ENCODE measurements at places on chromosomes 11 and 22.

GRCh38 chr11:63877658-63878241 is 38.8 kb downstream of the MARK2 start:
- no peak for DNase-seq

- no peak for DNase-seq
Measured at GRCh38 chr11:14619603-14620531, 23.7 kb upstream of the PDE3B start.

DNA sequence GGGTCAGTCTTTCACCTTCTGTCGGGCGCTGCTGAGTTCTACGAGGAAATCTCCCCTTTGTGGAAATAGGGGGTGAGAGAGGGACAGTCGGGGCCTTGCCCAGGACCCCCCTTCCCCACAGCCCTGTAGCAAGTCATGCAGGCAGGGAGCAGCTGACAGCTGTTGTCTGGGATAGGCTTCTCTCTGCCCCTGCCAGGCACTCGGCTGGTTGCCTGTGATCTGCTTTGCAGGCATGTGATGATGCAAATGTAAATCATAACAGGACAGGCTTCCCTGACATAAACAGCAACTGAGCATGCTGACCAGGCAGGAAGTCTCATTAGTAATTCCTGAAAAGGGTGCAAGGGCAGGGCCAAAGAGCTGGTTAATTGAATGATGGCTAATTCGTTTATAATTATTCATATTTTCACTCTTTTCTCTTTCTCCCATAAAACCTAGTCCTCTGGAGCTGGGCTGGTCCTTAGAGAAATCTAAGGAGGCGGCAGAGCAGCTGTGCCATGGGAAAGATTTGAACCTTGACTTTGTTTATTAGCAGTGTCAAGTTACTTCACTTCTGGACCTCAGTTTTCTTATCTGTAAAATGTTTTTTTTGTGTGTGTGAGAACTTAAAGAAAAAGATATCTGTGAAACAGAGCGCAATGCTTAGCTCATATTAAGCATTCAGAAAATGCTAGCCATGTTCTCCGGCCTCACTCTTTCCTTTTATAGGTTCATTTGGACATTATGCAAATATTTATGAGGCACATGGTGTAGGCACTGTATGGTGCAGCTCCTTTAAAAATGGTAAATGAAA is 129.7 kb downstream of the LDLRAD3 start:
- peak; percentile 93 for DNase-seq

- no peak for DNase-seq
Measured at GRCh38 chr11:44456544-44457300, 108.7 kb upstream of the CD82 start.

DNA sequence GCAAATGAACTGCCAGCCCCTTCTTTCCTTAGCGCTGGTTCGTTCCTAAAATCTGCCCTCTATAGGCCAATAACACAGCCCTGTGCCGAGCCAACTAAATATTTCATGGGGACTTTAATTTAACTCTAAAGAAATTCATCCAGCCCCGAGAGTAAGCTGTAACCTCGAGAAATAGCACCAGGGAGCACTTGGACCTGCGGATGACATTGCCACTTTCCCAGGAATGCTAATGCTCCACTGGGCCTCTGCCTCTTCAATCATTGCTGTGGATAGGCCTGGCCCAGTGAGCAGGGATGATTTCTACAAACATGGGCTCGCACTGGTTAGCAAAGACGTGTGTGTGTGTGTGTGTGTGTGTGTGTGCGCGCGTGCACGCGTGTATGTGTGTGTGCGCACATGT is 95.3 kb upstream of the TBCEL start:
- no peak for DNase-seq

DNA sequence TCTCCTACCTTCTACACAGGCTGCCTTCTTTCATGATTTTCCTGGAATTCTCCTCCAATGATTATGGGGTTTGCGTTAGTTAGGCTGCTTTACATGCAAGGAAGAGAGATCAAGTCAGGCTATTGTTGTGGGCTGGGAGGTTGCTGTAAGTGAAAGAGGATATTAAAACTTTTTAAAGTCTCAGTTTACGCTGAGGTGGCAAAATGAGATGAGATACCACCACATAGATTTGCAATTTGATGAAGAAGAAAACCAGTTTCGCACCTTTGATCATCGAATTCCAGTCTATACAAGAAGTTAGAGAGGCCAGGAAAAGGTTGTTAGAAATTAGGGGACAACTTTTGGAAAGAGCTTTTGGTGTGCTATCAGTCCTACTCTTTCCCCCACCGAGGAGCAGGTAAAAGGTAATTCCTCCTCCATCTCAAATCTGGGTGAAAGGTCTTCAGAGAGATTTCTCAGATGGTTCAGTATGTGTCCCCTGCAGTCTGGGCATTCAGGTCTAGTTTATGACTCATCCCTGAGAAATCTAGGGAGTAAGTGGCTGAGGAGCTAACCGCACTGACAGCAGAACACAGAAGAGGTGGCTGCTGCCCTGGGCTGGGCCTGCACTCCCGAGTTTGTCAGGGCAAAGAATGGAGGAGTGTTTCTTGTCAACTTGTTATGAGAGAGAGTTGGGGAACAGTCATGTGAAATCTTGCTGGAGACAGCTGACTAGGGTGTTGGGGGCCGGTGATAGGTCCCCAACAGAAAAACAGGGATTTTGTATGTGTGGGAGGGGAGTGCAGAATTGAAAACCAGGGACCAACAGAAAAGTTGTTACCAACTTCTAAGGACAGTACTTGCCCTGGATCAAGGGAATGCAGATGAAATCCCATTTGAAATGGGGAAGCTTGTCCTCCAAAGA is 34.7 kb downstream of the CCDC83 start:
- DNase-seq: peak; percentile 53
